ENCODE measurements at places on chromosomes 2 and 18.

DNA sequence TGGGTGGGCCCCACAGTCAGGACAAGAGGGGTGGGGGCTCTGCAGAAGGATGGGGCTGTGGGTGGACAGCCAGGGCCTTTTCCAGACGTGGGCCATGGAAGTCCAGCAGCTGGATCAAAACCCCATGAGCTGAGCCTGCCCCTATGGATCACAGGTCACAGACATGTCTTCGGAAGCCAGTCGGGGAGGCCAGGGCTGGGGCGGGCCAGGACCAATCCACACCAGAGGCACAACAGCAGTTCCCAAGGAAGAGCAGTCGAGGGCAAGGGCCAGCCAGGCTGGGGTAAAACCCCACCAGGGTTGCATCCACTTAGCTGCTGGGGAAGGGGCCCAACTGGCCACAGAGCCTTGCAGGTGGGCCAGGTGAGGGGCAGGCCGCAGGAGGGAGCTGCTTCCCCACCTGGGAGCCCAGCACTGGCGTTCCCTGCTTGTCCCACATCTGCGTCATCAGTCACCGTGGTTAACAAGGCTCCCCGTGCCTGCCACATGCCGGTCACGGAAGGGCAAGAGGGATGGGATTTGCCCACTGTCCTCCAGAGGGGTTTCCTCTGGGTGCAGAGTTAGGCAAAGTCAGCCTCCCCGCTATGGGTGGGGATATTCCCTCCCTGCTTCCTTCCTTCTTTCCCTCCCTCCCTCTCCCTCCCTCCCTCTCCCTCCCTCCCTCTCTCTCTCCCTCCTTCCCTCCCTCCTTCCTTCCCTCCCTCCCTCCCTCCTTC lies 46.4 kb upstream of the ODC1 start:
- no peak for DNase-seq

DNA sequence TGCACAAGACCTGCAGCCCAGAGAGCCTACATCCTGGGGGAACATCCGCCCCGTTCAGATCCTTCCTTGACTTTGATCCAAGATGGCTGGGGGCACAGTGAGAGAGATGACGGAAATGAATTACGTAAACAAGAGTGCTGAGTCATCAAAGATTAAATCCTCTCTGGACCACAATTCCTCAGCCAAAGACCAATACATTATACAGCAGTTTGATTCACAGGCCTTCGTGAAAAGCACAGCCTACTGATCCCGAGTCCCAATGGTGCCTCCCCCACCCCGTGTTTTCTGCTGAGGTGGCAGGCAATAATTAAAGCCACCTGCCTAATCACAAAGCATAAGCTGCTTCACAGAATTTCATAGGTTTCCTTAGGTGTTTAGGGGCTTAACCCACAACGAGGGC lies 43.0 kb downstream of the MYO5B start:
- peak; percentile 59 for DNase-seq

DNA sequence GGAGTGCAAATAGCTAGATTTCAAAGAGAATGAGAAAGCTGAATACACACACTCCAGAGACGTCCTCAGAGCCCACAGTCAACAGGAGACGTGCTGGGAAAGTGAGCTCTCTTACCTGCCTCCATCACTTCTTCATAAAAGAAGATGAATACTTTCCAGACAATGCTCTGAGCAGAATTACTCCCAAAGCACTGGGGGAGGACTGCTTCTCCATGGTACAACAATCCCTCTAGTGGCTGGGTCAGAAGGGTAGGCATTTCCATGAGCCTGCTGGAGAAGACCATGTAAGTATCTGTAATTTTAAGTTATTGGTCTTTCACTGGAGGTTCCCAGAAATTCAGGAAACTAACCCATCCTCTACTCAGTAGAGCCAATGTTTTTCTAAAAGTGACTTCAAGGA lies 190.3 kb downstream of the RBM43 start:
- peak; percentile 55 for DNase-seq

GRCh38 chr18:31819106-31819924 lies 58.6 kb upstream of the SLC25A52 start:
- DNase-seq, result peak; percentile 41

DNA sequence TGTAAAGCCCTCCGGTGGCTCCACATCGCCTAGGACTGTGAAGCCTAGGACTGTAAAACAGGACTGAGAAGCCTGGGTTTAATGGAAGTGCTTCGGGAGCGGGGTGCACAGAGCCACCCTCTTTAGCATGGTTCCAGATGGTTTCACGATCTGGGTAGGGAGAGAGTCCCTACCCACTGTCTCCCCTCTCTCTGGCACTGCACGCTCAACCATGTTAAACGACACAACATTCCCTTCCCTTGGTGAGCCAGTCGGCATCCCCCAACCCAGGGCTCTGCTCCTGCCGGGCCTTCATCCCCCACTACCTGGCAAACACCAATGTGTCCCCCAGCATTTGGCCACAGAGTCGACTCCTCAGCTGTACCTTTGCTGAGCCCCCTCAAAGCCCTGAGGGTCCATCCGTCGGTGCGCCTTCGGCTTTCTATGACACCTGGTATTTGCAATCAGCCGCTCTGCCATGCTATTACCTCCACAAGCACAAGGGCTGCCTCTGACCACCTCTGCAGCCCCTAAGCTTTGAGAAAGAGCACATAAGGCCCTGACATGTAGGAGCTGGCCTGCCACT lies 1.1 kb downstream of the COPS9 start:
- DNase-seq, result no peak

- DNase-seq, result no peak
These were observed 853.9 kb downstream of the DCC start for GRCh38 chr18:53193870-53194269.

GRCh38 chr2:216001216-216002100 lies 11.9 kb downstream of the MREG start:
- no peak for DNase-seq

DNA sequence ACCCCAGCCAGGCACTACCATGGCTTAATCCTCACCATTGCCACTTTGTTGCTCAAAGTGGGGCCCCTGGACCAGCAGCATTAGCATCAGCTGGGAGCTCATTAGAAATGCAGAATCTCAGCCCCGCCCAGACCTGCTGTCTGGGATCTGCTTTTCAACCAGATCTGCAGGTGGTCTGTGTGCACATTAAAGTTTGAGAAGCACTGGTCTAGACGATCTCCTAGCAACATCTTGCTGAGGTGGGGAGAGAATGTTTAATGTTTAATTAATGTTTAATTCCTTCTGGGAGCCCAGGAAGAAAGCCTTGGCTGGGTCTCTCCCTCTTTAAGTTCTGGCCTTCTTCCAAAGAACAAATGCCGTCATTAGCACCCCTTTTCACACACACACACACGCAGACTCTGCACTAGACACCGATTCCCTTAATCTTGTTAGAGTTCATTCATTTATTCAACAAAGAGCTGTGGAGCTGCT lies 53.7 kb downstream of the EDAR start:
- no peak for DNase-seq

DNA sequence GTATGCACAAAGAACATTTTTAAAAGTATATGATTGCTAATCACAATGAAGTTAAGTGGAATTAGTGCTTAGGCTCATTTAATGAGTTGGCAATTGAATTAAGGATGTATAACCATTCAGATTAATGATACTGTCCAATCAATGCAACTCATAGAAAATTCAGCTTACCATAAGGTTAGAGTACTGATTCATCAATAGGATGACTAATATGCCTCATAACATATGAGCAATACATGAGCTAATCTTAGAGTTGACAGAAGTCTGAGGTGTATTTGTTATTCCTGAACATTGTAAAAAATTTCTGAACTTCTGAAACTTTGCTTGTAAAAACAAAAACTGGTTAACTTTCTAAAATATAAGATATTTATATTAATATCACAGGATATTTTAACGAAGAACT lies 118.3 kb upstream of the NETO1 start:
- no peak for DNase-seq

DNA sequence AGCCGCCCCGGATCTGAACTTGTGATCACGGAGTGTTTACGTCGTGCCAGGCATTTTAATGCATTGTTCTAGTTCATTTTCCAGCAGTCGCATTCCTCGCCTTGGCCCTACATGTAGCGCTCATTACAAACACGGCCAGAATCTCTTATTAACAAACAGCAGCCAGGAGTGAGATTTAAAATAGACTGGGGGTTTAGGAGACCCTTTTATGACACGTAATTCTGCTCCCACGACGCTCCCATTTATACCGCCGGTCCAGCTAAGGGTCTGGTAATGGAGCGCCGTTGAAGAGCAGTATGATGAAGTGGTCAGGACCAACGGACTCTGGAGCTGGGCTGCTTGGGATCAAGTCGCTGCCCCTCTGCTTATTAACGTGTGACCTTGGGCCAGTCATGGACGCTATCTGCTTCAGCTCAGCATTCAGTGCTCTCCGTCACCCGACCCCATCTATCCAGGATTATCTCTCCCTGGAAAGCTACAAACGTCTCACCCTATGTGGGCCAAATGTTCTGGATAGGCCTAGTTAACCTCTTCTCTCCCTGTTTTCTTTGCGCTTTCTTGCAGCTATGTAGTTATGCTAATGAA lies 745 bp downstream of the MSH2 start:
- peak; percentile 10 for DNase-seq

- DNase-seq, result peak; percentile 20
These were observed 1352.9 kb upstream of the CHAC2 start for GRCh38 chr2:52414561-52415295.

DNA sequence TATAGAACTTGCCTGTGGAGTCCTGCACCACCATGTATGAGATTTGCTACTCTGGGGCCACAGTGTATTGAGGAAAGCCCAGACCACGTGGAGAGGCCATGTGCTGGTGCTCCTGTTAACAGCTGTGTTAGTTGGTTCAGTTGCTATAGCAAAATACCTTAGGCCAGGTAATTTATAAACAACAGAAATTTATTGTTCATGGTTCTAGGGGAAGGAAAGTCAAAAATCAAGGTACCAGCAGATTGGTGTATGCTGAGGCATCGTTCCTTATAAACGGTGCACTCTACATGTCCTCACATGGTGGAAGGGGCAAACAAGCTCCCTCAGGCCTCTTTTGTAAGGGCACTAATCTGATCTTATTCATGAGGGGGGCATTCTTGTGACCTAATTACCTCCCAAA lies 272.3 kb upstream of the FBXO11 start:
- no peak for DNase-seq

- DNase-seq, result no peak
These were observed 81.1 kb upstream of the CD226 start for GRCh38 chr18:70028734-70029133.

- DNase-seq, result no peak
These were observed 232.0 kb downstream of the STK39 start for GRCh38 chr2:168015274-168015953.

DNA sequence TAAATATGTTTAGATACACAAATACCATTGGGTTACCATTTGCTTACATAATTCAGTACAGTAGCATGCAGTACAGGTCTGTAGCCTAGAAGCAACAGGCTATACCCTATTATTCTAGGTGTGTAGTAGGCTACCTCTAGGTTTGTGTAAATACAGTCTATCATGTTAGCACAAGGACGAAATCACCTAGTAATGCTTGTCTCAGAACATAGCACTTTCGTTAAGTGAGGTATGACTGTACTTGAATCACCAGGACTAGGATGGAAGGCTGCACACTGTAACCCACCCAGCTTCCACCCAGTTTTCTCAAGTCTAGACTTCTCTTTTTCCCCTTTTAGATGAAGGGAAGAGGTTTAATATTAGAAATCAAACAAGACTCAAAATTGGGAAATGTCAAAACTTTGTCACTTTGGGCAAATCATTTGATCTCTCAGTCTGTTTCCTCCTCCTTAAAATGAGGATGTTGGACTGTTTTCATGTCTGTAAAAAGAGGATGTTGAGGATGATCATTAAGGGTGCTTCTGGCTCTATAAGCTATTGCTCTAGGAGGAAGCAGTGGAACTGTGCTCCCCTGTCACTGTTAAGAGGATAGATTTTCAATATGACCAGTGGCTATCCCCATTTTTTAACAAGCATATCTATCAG lies 3.7 kb upstream of the SOCS6 start:
- no peak for DNase-seq

DNA sequence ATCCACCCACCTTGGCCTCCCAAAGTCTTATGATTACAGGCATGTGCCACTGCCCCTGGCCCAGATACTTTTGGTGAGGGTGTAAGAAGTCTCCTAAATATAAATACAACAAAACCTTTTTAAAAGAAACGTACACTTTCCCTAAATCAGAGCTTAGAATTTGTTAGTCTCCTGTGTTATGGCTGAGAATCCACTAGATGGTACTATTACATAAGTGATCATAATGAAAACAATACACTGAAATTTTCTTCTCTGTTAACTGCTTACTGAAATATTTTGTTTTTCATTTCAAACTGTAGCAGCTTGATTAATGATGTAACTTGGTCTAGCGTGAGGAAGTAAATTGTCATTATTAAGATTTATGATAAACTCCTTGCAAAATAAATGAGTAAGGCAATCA lies 74.8 kb upstream of the FAM98A start:
- peak; percentile 4 for DNase-seq

DNA sequence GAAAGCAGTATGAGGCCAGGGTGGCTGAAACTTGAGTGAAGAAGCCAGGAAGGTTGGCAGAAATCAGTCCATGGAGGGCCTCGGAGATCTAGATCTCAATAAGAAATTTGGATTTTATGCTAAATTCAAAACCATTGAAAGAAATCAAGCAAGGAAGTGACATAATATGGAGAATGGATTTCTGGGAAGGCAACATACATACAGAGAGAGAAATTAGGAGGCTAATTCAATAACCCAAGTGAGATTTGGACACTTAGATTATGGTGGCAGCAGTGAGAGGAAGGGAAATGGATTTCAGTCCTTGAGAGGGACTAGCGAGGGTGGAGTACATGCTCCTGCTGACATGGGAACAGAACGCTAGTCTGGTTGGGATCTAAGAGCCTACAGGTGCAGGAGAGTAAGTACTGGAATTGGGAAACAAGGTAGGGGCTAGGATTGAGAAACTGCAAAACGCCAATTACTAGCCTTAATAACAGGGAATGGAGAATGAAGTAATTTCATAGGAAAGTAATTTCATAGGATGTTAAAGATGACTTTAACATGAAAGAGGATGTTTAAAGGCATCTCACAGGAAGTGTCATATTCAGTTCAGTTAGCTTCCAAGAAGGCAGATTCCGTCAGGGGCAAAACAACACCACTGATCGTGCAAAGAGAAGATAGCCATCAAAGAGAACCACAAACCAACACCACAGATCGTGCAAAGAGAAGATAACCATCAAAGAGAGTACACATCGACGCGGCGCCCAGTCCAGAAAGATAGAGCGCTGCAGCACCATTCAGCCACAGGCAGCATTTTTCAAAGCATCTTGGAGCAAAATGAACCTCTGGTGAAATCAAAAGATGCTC lies 27.2 kb downstream of the CDKL4 start:
- DNase-seq, result no peak

DNA sequence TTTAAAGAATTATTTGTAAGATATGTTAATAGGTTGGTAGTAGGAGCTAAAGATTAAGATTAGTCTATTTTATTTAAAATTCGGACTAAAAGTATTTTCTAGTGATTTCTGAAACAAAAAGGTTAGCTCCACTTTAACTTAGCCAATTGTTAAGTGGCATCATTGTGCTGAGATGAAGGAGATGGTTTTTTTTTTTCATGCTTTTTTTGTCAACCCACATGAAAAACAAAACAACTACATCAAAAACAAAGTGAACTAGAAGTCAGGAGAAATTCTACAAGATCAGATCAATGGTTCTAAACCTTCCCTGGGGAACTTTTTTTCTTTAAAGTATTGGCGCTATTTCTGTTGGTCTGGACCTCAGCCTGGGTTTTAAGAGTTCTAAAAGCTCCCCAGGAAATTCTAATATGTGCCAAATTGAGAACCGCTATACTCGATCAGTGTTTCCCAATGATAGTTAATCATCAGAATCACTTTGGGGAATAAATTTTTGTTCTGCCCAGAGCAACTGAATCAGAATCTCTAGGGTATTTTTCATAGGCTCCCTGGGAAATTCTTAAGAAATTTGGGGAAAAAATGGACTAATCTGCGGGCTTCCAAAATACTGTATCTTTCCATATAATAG lies 2.3 kb downstream of the ZC3H6 start:
- peak; percentile 9 for DNase-seq

GRCh38 chr18:38368886-38369285 lies 803.3 kb upstream of the CELF4 start:
- no peak for DNase-seq
